Upper lobe of right lung (tissue), 1 donor: ENCODE measurements at places on chromosomes 16 and 17.

GRCh38 chr17:42708588-42708987 is 26.3 kb downstream of the CNTNAP1 start:
- no peak for DNase-seq
- no peaks in the 10 kb centered on the region for H3K4me1 ChIP-seq
- no peak overlapping the region for H3K27ac ChIP-seq
- no peaks in the 10 kb centered on the region for H3K27me3 ChIP-seq
- H3K4me3 ChIP-seq, result no peak overlapping the region

GRCh38 chr17:62444063-62444462 is 20.4 kb downstream of the METTL2A start:
- peaks cover 79% of the 10 kb centered on the region for H3K36me3 ChIP-seq
- DNase-seq, result no peak
- no peaks in the 10 kb centered on the region for H3K4me1 ChIP-seq

- H3K4me1 ChIP-seq, result no peaks in the 10 kb centered on the region
- no peak for DNase-seq
- no peaks in the 10 kb centered on the region for H3K36me3 ChIP-seq
- H3K27ac ChIP-seq, result no peak overlapping the region
- no peaks in the 10 kb centered on the region for H3K27me3 ChIP-seq
These were observed 113.1 kb downstream of the RAP1GAP2 start for GRCh38 chr17:2909175-2909845.

- H3K27ac ChIP-seq, result no peak overlapping the region
- H3K27me3 ChIP-seq, result no peaks in the 10 kb centered on the region
- no peak for DNase-seq
- H3K36me3 ChIP-seq, result no peaks in the 10 kb centered on the region
- no peaks in the 10 kb centered on the region for H3K4me1 ChIP-seq
These were observed 224.7 kb downstream of the BCAS3 start for GRCh38 chr17:60902399-60902798.

- no peaks in the 10 kb centered on the region for H3K4me1 ChIP-seq
- no peak overlapping the region for H3K27ac ChIP-seq
- H3K36me3 ChIP-seq, result no peaks in the 10 kb centered on the region
- peaks cover 6% of the 10 kb centered on the region for H3K27me3 ChIP-seq
- H3K4me3 ChIP-seq, result no peak overlapping the region
These were observed 12.0 kb downstream of the CHST6 start for GRCh38 chr16:75483222-75483621.

- DNase-seq, result no peak
- no peaks in the 10 kb centered on the region for H3K27me3 ChIP-seq
- no peak overlapping the region for H3K4me3 ChIP-seq
These were observed 30.1 kb upstream of the NF1 start for GRCh38 chr17:31064707-31065106.

- no peak overlapping the region for H3K27ac ChIP-seq
- H3K36me3 ChIP-seq, result no peaks in the 10 kb centered on the region
- H3K4me1 ChIP-seq, result no peaks in the 10 kb centered on the region
- no peak overlapping the region for H3K4me3 ChIP-seq
- DNase-seq, result no peak
These were observed 450.0 kb downstream of the NPIPA7 start for GRCh38 chr16:16828913-16829398.

- no peak for DNase-seq
- H3K27ac ChIP-seq, result no peak overlapping the region
These were observed 5.9 kb upstream of the CBLN1 start for GRCh38 chr16:49287572-49287971.

DNA sequence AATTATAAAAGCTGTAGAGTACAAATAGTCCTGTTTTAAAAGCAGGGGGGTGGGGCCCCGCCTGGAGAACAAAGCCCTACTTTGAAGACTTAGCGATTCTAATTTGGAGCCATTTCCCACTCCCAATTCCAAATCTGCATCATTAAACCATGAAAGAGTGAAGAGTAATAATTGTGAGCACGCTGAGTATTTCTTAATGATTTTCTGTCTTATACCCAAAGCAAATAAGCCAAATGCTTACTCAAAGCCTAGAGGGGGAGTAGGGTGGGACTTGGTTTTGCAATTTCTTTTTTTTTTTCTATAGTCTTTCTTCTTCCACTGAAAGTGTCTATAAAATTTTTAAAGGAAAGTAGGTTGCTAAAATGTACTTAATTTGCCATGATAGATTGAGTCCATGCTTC is 470.1 kb downstream of the TOX3 start:
- H3K27me3 ChIP-seq, result no peaks in the 10 kb centered on the region
- H3K36me3 ChIP-seq, result no peaks in the 10 kb centered on the region
- H3K27ac ChIP-seq, result no peak overlapping the region
- H3K4me3 ChIP-seq, result no peak overlapping the region
- H3K4me1 ChIP-seq, result no peaks in the 10 kb centered on the region
- no peak for DNase-seq

DNA sequence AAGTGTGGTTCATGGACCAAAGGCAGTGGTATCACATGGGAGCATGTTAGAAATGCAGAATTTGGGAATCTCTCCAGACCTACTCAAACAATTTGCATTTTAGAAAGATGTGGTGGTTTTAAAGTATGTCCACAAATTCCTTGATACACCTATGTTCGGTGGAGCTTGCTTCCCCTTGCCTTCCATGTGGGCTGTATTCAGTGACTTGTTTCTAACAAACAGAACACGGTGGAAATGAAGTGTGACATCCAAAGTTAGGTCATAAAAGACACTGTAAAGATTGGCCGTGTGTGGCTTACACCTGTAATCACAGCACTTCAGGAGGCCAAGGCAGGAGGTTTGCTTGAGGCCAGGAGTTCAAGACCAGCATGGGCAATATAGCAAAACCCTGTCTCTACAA is 16.7 kb downstream of the COQ7 start:
- no peak overlapping the region for H3K27ac ChIP-seq
- peaks cover 8% of the 10 kb centered on the region for H3K4me1 ChIP-seq
- no peak for DNase-seq
- peaks cover 11% of the 10 kb centered on the region for H3K36me3 ChIP-seq
